GM12864 (cell line): ENCODE measurements at places on chromosomes 3 and 15.

DNA sequence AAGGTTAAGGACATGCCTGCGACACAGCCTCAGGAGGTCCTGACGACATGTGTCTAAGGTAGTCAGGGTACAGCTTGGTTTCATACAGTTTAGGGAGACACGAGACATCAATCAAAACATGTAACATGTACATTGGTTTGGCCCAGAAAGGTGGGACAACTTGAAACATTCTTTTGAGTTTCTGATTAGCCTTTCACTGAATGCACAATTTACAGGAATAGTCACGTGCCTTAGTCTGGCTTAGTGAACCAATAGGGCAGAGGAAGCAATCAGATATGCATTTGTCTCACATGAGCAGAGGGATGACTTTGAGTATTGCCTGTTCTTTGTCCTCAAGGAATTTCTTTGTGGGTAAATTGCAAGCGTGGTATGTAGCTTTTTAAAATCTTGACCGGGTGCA is 24.5 kb upstream of the HDAC11 start:
- no peak for DNase-seq

DNA sequence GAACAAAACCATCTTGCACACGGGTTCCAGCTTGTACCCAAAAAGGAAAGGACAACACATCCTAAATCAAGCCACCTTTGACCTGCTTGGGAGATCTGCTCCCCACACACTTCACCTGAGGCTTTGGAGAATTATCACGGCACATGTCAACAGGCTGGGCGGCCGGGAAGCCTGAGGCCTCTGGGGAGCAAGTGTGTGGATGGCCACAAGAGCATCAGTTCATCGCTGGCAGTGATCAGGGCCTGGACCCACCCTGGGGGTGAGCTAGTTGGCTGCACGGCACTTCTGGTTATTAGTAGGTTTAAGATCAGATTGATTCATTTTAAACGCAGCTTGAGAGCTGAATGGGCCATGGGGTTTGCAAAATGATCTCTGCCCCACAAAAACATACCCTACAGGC is 108.5 kb downstream of the CHSY1 start:
- DNase-seq, result no peak

DNA sequence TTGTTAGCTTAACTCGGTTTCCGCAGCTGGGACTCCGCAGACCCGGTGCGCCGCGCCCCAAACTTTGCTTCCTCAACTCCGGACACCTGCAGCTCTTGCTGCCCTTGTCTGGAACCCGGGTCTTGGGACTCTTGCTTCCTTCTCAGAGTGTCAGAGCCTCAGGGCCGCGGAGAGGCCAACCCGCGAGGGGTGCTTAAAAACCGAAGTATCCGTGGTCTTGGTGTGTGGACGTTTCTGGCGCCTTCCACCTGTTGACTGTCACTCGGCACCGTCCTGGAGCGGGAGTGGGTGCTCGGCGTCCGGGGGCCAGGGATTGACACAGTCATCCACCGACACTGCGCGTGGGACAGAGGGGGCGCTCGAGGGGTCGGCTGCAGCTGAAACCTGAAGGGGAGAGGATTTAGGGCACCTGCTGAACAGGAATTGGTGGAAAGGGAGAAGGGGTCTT is 386 bp downstream of the SQOR start:
- peak; percentile 29 for DNase-seq

- DNase-seq, result no peak
Measured at GRCh38 chr15:78045189-78045588, 32.3 kb downstream of the TBC1D2B start.

- no peak for DNase-seq
Measured at GRCh38 chr15:41917767-41918430, 24.0 kb upstream of the SPTBN5 start.

DNA sequence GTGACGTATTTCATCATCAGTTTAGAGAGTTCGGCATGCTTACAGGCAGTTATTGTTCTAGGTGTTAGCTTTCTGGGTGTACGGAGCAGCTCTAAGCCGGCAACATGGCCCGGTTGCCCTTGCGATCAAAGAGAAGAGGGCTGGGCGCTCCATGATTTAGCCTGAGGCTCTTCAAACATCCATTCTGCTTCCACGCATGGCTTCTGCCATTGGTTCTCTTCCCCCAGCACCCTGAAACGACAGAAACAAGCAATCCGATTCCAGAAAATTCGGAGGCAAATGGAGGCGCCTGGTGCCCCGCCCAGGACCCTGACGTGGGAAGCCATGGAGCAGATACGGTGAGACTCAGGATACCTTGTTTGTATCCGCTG is 574 bp downstream of the NGRN start:
- no peak for DNase-seq

- no peak for DNase-seq
Measured at GRCh38 chr3:44070841-44071546, 170.7 kb upstream of the TOPAZ1 start.

DNA sequence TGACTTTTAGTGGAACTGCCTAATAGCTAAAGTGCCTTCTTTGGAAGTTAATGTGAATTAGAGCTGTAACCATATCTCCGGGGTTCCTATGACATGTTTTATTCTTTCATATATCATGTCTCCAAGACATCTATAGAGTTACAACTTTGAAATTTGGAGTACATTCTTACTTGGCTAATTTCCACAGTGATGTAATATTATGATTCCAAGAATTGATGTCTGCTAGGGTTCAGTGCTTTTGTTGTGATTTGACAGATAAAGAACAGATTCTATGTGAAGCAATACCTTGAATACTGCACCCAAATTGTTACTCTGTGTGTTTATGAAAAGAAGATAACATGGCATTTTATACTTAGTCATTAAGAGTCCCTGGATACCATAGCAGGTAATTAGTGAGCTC is 934.3 kb downstream of the NTRK3 start:
- no peak for DNase-seq

GRCh38 chr3:40713795-40714194 is 189.0 kb downstream of the ZNF621 start:
- DNase-seq, result peak; percentile 47

- DNase-seq, result no peak
Measured at GRCh38 chr3:52039426-52039825, 16.9 kb downstream of the DUSP7 start.

- DNase-seq, result no peak
Measured at GRCh38 chr3:27360113-27361078, 8.8 kb downstream of the NEK10 start.

DNA sequence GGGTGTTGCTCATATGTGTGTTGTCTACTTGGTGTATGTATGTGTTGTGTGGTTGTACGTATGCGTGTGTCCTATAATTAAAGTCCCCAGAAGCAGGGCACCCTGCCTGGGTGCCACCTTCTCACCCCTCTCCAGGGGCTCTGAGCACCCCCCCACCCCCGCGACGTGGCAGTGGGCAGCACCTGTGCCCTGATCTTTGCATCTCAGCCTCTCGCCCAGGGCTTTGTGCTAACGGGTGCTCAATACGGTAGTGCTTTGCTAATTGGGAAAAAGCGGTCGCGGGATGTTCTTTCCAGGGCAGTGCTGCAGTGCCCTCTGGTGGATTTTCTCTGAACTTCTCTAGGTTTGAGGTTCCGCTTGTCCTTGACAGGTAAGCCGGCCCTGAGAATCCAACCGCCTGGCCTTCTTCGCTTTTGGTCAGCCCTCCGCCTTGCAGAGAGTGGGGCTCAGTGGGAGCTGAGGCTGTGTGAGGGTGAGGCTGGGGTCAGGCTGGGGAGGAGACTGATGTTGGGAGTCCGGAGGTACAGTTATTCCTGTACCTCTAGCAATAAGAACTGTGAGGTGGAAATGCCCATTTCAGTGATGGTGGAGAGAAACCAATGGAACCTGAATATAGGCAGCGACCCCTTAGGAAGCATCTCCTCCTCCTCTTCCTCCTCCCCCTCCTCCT is 17.6 kb upstream of the EPHB3 start:
- DNase-seq, result peak; percentile 54

DNA sequence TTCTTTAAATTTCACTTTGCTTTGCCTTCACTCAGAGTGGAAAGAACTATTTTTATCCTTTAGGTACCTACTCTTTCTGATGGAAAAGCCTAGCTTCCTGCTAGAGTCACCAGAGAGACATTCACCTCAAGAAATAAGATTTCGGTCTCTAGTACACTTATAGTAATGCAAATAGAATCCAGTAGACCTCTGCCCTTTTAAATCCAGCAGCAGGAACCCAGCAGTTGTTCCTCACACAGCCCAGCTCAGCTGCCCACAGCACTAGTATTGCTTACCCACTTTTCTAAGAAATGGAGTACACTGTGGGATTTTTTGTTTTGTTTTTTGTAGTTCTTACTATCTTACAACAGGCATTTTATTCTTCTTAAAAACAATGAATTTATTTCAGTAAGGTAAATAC is 497.0 kb upstream of the CCDC54 start:
- DNase-seq, result no peak

- no peak for DNase-seq
Measured at GRCh38 chr3:169250000-169250399, 413.5 kb downstream of the MECOM start.

DNA sequence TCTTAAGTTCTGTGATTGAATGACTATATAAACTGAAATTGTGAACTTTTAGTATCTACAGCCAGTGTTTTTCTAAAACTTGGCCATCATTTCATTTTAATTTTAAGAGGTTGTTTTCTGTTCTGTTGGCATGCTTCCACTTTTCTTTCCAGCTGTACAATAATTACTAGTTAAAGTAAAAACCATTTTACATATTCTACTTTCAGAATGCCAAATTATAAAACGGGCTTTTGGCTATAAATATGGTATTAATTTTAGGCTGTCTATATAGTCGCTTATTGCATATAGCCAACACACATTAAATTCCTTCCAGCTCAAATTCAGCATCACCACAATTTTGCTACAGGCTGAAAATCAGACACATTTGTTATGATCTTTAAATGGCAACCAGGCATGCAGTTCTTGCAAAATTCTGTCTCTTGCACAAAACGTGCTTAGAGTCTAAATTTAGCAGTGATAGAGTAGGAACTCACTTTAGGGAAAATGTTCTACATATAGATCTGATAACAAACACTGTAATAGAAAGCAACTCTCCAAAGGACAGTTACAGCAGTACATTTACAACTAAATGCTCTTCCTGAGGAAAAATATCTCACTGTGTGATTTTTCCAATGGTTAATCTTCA is 81.1 kb downstream of the BTD start:
- no peak for DNase-seq

DNA sequence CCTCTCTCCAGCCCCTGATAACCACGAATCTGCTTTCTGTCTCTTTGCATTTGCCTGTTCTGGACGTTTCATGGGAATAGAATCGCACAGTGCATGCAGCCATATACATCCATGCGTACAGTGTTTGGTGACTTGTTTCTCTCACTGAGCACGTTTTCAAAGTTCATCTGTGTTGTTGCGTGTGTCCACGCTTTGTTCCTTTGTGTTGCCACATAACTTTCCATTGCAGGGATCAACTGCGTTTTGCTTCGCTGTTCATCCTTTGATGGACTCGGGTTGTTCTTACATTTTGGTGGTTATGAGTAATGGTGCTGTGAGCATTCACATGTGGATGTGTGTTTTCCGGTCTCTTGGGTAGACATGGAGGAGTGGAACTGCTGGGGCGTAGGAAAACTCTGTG is 56.4 kb upstream of the TAMM41 start:
- DNase-seq, result no peak

DNA sequence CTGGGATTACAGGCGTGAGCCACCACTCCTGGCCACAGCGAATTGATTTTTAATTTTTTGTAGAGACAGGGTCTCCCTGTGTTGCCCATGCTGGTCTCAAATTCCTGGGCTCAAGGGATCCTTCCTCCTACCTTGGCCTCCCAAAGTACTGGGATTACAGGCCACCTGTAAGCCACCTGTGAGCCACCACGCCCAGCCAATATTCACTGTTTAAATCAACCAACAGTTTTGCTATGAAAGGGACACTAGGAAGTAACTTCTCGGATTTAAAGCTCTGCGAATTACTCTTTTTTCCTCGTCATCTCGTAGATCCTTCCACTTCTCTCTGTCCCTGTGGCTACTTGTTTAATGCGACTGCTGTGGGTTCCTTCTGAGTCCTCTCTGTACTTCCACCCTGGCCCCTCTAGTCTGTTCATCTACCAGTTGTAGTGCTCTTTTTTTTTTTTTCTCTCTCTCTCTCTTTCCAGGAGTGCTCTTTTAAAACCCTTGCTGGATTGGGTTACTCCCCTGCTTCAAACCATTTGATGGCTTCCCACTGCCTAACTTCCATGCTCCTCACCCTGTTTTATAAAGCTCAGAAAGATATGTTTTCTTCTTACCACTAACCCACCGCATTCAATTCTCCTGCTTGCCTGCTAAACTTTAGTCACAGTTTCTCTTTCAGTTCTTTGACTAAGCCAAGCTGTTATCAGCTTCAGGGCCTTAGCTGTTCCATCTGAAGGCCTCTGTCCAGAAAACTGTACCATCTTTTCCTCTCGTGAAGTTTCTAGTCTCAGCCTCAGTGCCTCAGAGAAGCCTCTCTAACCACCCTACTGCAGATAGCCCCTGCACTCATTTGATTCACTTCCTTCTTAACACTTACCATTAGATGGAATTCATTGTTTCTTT is 12.4 kb downstream of the RTF1 start:
- DNase-seq, result peak; percentile 60

DNA sequence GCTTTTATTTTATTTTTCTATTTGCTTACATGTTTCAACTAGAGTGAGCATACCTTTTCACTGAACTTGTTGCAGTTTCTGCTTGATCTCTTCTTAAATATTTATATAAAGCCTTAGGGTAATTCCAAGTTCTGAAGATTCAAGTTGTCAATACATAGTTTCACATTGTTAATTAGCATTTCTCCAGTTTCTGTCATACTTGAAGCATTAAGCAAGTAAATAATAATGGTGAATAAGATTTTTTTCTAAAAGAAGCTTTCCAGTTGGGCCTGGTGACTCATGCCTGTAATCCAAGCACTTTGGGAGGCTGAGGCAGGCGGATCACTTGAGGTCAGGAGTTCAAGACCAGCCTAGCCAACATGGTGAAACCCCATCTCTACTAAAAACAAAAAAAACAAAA is 53.9 kb downstream of the CALML4 start:
- DNase-seq, result no peak

DNA sequence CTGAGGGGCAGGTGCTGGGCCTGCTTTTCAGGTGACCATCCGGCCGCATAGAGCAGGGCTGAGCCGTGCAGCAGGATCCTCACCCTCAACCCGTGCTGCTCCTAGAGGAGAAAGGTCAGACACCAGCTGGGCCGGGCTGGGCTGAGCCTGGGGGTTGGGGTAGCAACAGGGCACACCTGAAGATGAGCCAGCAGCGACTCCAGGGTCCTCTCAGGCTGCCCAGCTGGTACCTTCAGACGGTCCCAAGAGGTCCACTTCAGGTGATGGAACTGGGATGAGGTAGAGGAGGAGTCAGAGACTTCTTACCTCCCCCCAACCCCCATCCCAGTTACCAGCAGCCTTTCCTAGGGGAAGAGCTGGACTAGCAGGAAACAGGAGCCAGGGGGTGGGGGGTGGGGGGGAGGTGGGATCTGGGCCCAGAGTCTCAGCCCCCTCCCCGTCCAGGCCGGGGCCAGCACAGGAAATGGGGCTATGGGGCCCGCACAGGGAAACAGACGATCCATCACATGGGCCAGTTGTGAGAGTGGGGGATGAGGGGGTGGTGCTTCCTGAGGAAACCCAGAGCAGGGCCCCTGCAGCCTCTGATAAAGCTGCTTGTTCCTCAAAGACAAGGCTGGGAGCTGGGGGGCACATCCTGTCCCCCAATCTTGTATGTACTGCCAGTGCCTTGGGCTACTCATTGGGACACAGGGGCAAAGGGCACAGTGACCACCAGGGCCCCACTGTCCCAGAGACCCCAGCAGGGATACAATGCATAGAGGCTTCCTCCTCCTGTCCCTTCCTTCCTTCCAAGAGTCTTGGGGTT is 3.0 kb downstream of the INKA1 start:
- DNase-seq, result no peak
